Natural killer cell treated with Interleukin-12 subunit alpha and Interleukin-12 subunit beta and Interleukin-15 and Interleukin-18, amount 100 ng/mL, for 72 hours (primary cell): ENCODE measurements at places on chromosomes 11 and 22. TPM values are rescaled to one million over a fixed set of nuclear protein-coding genes. Genes with fewer than 3 reads are reported as not detected.

DNA sequence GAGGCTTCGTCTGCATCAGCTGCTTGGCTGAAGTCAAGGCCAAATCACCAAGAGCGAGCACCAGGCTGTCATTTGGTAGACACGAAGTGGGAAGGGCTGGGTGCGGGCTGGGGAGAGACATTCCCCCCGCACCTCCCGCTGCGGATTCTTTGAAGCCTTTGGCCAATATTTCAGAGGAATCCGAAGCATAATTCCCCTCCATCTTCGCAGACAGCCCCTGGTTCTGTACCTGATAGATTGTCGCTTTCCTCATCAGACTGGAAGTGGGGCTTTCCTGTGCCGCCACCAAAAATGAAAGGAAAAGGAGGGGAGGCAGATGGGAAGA is 15.3 kb downstream of the BLID start:
- H3K4me3 ChIP-seq, result peak overlapping the region; percentile 36
- DNase-seq, result no peak
- H3K36me3 ChIP-seq, result no peaks in the 10 kb centered on the region
- H3K27me3 ChIP-seq, result peaks cover 33% of the 10 kb centered on the region

DNA sequence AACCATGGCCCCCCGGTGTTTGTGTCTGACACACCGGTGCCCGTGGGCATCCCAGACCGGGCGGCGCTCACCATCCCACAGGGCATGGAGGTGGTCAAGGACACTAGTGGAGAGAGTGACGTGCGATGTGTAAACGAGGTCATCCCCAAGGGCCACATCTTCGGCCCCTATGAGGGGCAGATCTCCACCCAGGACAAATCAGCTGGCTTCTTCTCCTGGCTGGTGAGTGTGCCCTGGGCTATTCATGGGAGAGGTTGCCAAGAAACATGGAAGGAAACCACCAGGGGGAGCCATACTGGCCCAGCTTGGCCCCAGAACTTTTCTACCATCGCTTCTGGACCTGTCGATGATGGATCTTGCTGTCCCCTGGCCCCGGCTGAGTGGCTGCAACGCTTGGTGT is 36.5 kb downstream of the PRDM11 start:
- peaks cover 5% of the 10 kb centered on the region for H3K4me1 ChIP-seq
- DNase-seq, result no peak
- peaks cover 2% of the 10 kb centered on the region for H3K27me3 ChIP-seq
- no peak overlapping the region for H3K27ac ChIP-seq
- no peak overlapping the region for H3K4me3 ChIP-seq
- no peaks in the 10 kb centered on the region for H3K36me3 ChIP-seq

DNA sequence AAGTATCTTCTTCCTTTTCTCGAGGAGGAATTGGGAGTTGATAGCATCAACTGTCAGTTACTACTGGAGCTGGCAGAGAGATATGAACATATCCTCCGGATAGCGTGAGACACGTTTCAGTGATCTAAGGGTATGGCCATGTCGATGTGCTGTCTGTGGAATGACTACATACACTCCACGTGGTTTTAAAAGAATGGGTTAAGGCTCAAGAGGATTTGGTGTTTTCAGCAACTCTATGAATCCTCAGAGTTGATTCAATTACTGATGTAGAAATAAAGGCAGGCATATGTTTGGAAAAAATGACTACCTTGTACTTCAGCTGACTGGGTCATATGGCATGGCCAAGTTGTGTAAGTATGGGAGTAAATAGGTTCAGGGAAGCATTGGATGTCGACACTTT is 22.9 kb downstream of the MMP13 start:
- no peaks in the 10 kb centered on the region for H3K4me1 ChIP-seq
- H3K27me3 ChIP-seq, result peaks cover 20% of the 10 kb centered on the region
- H3K36me3 ChIP-seq, result no peaks in the 10 kb centered on the region
- no peak for DNase-seq
- H3K27ac ChIP-seq, result no peak overlapping the region

The GLYATL1 gene
- total RNA-seq, result not detected

The PPFIBP2 gene
- 9.6 TPM for total RNA-seq
